ENCODE measurements at places on chromosomes 13 and 19.

GRCh38 chr13:32528358-32528757 lies 10.2 kb downstream of the N4BP2L2 start:
- no peak for DNase-seq

GRCh38 chr19:55596304-55596703 lies 3.0 kb downstream of the FIZ1 start:
- no peak for DNase-seq

GRCh38 chr13:102558029-102558428 lies 38.8 kb upstream of the TPP2 start:
- DNase-seq, result no peak

- no peak for DNase-seq
These were observed 82.4 kb upstream of the IRS2 start for GRCh38 chr13:109868578-109869311.

- no peak for DNase-seq
These were observed 52.8 kb downstream of the THSD1 start for GRCh38 chr13:52353193-52353592.

DNA sequence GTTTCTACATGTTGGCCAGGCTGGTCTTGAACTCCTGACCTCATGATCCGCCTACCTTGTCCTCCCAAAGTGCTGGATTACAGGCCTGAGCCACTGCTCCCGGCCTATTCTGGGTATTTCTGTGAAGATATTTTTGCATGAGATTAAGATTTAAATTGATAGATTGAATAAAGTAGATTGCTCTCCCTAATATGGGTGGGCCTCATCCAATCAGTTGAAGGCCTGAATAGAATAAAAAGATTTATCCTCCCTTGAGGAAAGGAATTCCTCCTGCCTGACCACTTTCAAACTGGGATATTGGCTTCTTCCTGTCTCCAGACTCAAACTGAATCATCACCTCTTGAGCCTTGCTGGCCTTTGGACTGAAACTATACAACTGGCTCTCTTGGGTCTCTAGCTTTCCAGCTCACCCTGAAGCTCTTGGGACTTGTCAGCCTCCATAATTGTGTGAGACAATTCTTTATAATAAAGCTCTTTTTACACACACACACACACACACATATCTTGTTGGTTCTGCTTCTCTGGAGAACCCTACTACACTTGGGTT lies 36.1 kb upstream of the CXCL17 start:
- no peak for DNase-seq

GRCh38 chr19:12802267-12803106 lies 618 bp downstream of the THSD8 start:
- DNase-seq, result no peak

GRCh38 chr13:75251188-75251587 lies 230.8 kb downstream of the TBC1D4 start:
- DNase-seq, result no peak

DNA sequence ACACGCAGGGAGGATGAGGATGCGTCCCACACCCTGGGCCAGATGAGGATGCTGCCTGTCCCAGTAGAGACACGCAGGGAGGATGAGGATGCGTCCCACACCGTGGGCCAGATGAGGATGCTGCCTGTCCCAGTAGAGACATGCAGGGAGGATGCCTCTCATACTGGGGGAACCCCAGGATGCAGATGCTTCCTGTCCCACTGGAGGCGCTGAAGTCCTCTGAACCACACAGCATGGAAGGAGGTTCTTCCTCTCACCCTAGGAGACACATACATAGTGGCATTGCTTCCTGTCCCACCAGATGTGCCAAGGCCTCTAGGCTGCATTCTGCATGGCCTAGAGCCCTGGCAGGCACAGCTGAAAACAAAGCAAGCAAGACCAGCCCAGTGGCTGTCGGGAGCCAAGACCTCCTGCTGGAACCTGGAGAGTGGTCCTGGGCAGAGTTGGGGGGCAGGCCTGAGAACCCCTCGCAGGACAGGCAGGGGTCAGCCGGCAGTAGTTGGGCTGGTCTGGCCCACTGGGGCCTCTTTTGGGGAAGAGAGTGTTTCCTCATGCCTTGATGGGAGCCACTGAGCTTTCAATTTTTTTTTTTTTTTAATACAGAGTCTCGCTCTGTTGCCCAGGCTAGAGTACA lies 4.3 kb downstream of the HPN start:
- DNase-seq, result no peak

DNA sequence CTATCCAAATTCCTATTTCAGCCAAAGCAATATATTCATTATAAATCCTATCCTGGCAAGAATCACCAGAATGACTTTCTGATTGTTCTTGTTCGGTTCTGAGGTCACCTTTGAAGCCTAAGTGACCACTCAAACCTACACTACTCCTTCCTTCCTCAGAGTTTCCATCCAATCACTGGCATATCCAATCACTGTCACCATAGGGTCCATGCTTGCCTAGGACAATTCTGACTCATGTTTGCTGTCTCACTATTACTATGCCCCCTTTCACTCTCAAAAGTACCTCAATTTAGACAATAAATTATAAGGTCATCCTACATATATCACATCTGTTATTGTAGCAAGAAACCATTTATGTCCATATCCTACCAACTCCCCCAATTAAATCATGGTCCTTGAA lies 58.9 kb downstream of the UBL3 start:
- DNase-seq, result no peak

DNA sequence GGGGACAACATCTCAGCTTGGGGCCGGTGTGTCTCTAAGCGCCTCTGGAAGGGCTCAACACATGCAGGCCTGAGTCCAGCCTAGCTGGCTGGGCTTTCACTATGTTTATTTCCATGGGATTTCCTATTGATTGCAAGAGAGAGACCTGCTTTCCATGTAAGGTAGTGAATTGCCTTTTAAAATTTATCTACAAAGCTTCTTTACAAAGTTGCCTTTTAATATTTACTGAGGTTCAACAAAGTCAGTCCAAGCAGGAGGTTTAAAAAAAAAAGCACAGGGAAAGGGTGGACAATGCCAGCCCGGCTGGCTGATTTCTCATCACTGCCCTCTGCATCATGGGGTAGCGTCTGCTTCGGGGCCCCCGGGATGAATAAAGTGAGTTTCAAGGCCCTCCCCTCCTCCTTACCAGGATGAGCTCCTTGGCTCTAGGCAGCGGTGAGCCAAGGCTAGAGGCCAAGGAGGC lies 15.8 kb downstream of the TLE2 start:
- DNase-seq, result no peak

DNA sequence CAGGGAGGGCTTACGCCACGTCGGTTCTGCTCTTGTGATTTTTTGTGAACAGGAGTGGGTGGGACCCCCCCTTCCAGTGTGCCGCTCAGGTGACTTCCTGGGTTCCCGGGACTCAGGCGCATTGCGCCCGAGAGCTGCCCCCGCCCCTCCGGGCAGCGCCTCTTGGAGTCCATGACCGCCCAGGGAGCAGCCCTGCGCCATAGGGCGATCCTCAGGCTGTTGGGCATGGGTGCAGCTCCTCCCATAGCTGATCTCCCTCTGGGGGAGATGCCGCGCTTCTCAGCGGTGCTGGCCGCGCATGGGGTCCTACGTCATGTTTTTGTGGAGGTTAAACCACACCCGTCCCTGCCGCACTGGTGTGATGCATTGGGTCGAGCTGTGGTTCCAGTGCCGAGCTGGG lies 7.9 kb upstream of the TMPRSS9 start:
- DNase-seq, result no peak

GRCh38 chr13:29513981-29514719 lies 81.3 kb downstream of the SLC7A1 start:
- no peak for DNase-seq

DNA sequence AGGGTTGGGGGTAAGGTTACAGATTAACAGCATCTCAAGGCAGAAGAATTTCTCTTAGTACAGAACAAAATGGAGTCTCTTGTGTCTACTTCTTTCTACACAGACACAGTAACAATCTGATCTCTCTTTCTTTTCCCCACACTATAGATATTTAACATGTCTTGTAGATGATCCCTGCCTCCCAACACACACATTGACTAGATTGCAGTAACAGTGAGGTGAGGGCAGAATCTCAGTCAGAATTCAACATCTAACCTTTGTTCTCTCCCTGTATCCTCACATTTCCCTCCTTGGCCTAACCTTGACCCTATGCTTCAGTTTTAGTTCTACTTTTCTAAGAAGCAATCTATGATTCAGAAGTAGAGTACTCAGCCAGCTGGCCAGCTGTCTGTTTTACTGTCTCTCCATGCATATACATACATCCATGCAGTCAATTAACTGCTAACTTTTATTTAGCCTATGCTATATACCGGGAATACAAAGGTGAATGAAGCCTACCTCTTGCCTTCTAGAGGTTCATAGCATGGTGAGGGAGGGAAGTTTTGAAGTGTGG lies 18.1 kb downstream of the DNAJC15 start:
- DNase-seq, result no peak

GRCh38 chr13:33872005-33872351 lies 54.0 kb downstream of the RFC3 start:
- DNase-seq, result no peak

- no peak for DNase-seq
These were observed 25.7 kb upstream of the ZNF492 start for GRCh38 chr19:22608441-22608840.

- no peak for DNase-seq
These were observed 16.9 kb downstream of the CARS2 start for GRCh38 chr13:110689041-110689440.

DNA sequence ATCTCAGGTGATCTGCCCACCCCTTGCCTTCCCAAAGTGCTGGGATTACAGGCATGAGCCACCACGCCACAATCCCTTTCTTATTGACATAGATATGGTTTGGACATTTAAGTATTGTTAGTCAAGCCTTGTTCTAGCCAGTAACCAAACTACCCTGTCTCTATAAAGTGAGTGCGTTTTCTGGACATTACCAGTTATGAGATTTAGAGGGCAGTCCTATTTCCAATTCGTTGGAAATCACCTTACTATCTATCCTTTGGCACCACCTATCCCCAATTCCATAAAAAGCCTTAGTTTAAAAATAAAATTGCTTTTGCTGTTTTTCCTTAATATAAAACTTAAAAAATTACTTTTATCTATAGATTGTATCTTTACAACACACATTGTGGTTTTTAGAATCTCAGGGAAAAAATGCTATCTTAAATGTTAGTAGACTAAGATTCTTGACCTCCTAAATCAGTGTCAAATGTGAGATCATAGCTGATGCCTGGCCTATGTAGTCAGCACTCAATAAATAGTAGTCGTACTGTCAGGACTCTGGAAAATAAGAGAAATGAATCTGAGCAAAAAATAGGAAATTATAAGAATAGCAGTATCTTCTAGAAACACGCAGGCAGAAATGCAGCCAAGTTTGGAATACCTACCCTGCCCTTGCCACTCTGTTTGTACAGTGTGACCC lies 57.0 kb downstream of the NUFIP1 start:
- DNase-seq, result no peak

DNA sequence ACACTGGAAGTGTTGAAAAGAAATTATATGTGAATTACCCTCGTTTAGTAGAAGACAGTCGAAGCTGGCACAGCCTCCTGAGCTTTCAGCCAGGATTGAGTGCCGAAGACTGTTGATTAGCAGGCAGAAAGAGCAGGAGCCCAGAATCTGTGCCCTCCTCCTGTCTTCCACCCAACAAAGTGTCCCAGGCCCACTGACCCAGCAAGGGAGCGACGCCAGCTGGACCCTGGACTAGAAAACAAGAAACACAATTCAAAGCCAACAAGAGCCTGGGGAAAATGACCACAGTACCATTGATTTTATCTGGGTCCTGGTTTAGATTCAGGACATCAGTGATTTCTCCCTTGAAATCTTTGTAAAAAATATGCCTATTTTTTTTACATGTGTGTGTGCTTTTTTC lies 120.7 kb downstream of the RXFP2 start:
- DNase-seq, result no peak

GRCh38 chr19:28815257-28815656 lies 397.7 kb downstream of the UQCRFS1 start:
- DNase-seq, result no peak

DNA sequence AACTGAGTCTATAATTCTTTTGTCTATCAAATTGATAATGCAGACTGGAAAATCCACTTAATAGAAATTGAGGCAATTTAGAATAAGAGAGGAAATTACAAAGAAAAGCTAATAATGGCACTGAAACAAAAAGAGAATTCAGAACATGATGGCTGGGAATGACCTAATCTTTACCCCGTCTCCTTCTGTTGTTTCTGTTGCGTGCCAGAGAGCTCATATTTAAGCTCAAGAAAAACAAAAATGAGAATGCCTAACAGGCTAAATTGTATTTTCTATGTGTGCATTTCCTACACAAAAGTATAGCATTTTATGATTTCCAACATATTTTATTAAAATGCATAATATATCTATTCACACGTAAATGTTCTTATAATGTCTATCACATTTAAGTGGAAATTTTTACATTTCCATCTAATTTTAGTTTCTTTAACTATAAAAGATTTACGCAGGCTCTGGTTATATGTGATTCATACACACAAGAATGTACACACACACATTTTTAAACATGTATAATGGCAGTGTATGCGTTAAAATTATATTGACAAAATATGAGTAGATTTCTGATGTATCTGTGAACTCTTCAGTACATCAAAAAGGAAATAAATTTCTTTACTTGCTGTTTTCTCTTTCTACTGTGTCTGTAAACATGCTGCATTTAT lies 432.3 kb downstream of the SLITRK6 start:
- no peak for DNase-seq

DNA sequence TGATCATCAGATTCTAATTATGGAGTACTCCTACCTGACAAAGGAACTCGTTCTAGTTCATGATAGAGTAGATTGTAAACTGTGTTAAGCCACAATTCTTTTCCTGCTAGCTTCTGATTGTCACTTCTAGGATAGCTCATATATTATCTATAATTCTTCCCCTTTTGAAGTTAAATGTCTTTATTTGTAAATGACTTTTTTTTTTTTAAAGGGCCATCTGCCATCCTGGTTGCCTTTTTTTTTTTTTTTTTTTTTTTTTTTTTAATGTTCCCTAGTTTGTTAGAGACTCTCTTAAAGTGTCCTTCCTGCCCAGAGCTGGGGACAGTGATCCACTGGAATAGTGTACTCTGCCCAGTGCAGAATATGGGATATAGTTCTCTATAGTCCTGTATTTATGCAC lies 4.3 kb downstream of the CHAMP1 start:
- DNase-seq, result no peak

DNA sequence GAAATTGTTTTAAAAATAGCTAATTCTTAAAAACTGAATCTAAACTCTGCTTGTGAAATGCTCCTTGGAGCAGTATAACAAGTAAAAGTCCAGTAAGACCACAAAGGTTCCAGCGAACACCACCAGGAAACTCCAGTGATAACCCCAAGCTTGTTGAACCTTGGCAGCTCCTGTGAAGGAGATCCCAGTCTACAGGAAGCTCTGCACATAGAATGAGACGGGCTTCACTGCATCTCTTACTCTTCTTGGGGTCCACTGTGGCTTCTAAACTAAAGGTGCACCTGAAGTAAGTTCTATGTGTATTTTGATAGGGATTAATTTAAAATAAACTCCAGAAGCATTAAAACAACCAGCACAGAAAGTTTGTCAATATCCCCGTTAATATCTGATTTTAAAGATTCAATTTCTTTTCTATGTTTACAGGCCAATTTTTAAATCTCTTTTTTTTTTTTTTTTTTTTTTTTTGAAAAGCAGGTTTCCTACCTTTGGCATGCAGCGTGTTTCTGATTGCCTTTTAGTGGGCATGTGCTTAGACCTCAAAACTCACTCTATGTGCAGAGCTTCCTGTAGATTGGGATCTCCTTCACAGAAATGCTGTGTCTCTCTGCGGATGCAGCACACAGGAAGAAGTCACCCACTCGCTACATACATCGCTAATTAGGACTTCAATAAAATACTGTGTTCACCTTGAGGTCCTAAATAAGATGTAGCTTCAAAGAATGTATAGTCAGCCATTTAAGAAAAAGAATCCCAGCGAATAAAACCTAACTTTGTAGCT lies 508.5 kb downstream of the KLF12 start:
- DNase-seq, result no peak

- DNase-seq, result no peak
These were observed 23.5 kb downstream of the COL4A2 start for GRCh38 chr13:110330491-110331011.

Measured in sciatic nerve (tissue), 2 donors.